ENCODE measurements at places on chromosomes 16 and 17.

DNA sequence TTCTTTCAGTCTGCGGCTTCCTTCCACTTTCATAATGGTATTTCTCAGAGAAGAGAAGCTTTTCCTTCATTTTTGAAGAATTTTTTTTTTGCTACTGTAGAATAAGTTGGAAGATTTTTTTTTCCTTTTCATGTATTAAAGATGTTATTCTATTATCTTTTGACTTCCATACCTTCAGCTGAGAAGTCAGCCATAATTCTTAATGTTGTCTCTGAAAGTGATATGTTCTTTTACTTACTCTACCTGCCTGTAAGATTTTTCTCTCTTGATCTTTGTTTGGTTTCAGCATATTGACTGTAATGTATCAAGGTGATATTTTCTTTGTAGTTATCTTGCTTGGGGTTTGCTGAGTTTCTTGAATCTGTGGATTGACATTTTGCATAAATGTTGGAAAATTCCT, 143.5 kb upstream of the TOX3 start:
- DNase-seq, result no peak

GRCh38 chr16:735982-736453, 4.8 kb downstream of the CIAO3 start:
- no peak for DNase-seq

- DNase-seq, result no peak
These were observed 498 bp downstream of the IGFALS start for GRCh38 chr16:1792836-1793577.

- DNase-seq, result no peak
These were observed 14.5 kb upstream of the OR1E2 start for GRCh38 chr17:3448059-3448665.

DNA sequence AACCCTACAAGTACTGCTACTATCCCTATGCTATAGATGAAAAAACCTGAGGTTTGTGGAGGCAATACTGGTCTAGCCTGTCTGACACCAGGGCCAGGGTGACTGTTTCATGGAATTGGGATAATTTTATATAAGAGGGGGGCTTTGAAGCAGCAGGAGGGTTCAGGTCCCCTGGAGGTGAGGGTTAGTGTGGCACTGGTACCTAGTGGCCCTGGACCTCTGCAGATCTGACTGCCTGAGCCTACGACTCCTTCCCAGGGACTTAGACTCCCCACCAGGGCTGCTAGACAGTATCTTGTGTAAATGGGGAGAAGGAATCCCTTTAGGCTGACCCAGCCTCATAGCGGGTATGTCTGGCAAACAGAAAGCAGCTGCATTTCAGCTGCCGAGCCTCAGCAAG, 6.8 kb downstream of the ADAP2 start:
- DNase-seq, result no peak

All from epithelial cell of proximal tubule (primary cell).